Right hindlimb (tissue), 1 donor: ENCODE measurements at places on chromosomes 13 and 19.

GRCh38 chr13:63287926-63288325, 1872.3 kb upstream of the PCDH20 start:
- DNase-seq = no peak

GRCh38 chr13:113545455-113545930, 39.1 kb upstream of the TFDP1 start:
- peak; percentile 63 for DNase-seq

- DNase-seq = peak; percentile 24
These were observed 8.7 kb upstream of the IGFL3 start for GRCh38 chr19:46133101-46133627.

DNA sequence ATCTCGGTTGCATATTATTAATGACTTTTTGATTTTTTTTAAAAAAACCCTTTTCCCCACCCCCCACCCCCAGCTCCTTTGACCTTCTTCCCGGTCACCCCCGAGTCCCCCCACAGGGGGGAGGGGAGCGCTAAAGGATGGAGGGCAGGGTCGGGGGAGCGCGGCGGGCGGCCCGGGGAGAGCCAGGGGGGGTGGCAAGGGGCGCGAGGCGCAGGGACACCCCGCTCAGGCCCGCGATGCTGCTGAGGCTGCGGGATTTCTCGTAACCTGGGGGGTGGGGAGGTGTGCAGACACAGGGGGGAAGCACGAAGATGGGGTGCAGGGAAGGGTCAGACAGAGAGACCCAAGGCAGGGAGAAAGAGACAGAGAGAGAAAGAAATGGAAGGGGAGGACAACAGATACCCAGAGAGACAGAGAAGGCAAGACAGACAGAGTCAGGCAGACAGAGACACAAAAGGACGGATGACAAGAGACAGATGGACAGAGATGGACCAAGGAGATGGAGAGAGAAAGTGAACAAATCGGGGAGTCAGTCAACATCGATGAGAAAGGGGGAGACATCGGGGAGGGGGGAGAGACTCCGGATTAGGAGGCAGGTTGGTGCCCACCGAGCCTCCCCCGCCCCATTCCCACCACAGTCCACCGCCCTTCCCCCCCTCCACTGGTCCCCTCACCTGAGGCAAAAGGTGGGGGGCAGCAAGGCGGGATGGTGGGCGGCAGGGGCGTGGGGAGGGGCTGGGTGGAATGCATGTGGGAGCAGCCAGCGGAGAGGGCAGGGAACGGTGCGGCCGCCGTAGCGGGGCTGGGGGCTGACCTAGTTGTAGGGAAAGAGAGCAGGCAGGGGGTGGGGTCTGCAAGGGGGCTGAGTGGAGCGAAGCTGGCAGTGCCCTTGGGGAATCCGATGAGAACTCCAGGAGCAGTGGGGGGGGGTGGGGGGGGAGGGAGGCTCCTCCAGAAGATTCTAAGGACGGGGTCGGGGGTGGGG, 14.2 kb downstream of the KCNC3 start:
- no peak for DNase-seq

DNA sequence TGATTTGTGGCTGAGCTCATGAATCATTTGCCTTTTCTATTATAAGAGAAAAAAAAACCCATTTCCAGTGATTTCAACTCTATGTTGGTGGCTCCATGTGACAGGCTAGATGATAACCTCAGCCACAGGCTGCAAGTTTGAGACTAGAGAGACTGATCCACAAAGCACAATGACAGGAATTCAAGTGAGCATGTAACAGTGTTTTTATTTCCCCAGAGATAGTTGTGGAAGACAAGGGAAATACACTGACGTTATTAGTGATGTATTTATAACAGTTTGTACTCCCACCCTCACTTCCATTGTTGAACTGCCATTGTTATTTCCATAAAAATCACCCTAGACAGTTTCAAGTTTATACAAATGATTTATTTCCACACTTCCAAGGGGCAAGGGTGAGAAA, 27.9 kb upstream of the EDNRB start:
- no peak for DNase-seq

DNA sequence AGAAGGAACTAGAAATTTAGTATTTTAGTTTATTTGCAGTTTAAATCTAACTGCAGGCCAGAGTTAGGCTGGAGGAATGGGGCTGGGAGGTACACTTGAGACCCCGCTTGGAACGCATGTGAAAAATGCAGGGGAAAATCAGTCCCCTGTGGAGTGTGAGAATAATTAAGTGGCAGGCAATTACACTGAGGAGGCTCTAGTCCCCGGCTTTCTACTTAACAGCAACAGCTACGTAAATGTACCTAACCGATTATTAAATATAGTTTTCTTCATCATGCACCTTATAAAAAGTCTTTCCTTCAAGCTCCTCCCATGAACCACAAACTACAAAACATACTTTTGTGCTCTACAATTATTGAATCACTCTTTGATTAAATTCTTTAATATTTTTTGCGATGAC, 804 bp downstream of the ZNF708 start:
- no peak for DNase-seq

- no peak for DNase-seq
These were observed 14.8 kb downstream of the FUT6 start for GRCh38 chr19:5824751-5825150.

DNA sequence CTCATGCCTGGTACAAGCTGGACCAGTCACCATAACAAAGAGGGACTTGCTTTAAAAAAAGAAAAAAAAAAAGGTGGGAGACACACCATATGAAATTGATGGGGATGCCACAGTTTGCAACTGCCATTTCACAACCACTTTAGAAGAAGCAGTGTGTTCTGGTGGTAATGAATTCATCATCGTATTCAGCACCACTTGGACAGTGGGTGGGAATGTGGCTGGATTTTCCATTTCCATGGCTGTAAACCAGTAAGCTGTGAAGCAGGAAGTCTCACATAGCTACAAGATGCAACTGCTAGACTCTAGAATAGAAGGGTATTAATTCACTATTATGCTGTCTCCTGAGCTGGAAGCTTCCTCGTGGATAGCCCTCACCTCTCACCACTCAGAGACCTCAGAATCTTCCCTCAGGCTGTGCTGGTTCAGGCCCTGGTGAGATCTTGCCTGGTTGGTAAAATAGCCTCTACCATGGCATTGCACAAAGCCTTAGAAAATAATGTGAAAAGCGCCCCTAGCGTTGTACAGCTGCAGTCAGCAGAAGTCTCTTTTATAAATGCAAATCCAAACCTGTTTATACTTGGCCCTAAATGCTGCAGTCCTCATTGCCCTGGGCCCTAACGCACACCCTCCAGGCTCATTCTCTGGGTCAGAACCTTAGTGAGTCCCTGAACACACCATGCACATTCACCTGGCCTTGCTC, 150.7 kb downstream of the KCTD15 start:
- no peak for DNase-seq

DNA sequence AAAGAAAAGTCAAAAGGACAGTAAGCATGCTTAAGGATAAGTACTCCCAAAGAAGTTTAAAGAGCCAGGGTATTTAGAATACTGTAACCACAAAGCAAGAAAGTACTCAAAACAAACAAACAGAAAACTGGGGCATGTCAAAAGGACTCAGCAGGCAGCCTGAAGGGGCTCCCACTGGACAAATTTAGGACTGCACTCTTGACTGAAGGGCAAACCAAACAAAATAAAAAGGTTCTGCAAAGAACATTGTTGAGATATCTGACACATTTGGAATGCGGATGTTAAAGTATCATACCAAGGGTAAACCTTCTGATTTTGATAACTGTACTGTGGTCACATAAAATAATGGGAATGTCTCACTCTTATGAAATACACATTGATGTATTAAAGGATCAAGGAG, 157.4 kb downstream of the TNFSF13B start:
- no peak for DNase-seq

DNA sequence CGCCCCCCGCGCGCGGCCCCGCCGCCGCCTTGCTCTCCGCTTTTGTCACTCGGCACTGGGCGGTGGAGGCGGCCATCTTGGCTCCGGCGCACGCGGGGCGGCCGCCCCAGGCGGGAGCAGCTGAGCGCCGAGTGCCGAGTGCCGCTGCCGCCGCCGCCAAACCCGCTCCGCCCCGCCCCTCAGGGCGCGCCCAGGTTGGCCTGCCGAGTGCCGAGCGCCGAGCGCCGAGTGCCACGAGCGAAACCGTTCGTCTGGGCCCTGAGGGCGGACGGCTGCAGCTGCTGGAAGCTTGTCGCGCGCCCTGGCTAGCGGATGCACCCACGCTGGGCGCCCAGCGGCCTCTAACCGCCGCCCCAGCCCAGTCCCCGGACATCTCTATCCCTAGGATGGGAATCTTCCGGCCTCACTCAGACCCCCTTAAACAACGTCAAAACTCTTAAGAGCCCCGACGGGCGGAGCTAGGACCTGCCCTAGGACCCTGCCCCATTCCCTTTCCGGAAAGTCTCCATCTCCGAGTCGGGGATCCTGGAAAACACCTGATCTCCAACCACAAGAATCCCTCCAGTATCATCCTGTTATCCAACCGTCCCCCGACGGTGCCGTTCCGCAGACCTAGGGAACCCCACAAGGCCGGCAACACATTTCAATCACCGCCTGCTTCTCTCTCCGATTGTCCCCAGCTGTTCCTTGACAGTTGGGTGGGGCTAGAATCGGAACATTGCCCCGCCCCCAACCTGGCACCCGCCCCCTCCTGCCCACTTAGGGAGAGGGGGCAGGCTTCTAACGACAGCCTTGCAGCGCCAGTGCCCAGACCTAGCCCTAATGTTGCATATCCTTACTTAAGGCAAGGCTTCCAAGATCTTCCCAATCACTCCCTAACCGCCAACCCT, 14.1 kb upstream of the AKAP8L start:
- peak; percentile 95 for DNase-seq

DNA sequence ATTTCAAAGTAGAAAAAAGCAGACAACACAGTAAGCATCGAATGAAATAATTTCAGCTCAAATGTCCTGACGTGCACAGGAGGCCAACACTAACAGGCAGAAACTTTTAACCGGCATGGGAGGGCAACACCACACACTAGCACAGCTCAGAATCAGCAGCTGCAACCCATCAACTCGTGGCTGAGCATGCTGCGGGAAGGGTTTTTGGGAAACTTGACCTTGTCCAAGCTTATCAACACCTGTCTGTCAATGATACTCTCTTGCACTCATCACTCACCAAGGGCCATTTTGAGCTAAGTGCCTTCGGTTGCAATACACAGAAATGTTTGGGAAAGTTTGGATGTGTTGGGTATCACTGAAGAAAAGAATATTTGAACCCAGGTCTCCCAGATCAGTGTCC, 483.7 kb downstream of the TSHZ3 start:
- no peak for DNase-seq

DNA sequence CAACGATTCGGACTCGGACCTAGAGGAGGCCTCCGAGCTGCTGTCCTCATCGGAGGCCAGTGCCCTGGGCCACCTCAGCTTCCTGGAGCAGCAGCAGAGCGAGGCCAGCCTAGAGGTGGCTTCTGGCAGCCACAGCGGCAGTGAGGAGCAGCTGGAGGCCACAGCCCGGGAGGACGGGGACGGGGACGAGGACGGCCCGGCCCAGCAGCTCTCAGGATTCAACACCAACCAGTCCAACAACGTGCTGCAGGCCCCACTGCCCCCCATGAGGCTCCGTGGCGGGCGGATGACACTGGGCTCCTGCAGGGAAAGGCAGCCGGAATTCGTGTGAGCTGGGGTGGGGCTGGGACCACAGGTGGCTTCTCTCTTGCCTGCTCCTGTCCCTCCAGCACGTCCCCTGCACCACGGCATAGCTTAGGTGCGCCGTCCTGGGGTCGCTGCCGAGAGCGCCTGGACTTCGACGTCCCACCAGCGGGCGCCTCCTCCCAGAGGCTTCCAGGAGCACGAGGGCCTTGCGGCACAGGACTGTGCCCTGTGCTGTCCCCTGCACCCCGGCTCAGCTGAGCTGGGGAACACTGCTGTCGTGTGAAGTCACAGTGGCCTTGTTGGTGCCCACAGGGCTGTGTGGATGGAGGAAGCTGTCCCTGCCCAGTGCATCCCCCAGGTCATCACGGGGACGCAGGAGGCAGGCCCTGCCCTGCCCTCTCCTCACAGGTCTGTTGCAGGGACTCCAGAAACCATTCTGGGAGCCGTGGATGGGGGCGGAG, 9.3 kb downstream of the POLR2E start:
- no peak for DNase-seq

DNA sequence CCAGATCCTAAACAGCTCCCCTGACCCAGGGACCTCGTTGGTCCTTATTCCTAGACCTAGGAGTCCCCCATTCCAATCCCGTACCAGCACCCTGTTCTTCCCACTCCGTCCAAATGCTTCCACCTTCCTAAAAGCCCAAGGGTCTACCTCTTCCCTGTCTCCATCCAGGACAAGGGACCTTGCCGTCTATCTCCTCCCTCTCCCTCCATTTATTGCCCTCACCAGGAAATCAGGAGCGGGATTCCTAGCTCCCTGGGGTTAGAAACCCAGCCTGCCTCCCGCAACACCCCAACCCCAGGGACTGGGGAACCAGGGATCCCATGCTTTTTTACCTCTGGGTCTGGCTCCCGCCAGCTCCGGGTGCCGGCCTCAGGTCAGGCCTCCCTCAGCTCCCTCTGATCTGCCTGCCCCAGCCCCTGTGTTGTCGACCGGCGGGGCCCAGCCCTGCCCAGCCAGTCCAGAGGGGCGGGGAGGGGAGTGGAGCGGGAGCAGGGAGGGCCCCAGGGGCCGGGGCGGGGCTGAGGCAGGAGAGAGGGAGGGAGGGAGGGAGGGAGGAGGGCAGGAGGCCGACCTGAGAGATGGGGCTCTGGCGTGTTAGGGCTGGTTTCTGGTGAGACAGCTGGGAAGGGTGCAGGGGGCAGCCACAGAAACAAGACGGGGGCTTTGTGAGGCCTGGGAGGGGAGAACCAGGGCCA, at the start of gene B3GNT8:
Gene B3GNT8, minus strand, starts transcription at position 423 of the 695 bp plus-strand sequence. CDS start 596 bp downstream, outside the sequence.
- DNase-seq = peak; percentile 83

GRCh38 chr13:95677564-95678266, 776 bp downstream of the DNAJC3 start:
- peak; percentile 22 for DNase-seq

- no peak for DNase-seq
These were observed 221.8 kb downstream of the OLFM4 start for GRCh38 chr13:53250272-53250875.

- DNase-seq = no peak
These were observed 25.2 kb upstream of the PDCD5 start for GRCh38 chr19:32555786-32556185.

DNA sequence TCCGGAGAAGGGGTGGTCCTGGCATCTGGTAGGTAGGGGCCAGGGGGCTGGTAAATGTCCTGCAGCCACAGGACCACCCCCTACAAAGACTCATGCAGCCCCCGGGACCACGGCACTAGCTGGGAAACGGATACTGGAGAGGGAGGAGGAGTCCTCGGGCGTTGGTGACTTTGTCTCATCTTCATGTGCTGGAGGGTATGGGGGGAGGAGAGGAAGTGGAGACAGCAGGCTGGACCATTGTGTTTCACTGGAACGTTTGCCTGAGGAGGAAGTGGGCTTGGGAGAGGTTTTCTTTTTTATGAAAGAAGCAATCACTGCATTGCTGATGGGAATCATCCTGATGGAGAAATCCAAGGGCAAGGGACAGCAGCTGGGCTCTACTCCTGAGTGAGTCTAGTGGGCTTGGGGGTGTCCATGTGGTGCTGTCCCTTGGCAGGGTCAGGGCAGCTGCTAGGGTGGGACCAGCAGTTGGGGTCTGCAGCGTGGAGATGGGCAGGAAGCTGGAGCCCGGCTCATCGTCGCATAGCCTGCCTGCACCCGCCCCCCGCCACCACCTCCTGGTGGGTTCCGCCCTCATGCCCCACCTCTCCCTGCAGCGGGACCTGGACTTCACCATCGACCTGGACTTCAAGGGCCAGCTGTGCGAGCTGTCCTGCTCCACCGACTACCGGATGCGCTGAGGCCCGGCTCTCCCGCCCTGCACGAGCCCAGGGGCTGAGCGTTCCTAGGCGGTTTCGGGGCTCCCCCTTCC, 1.7 kb upstream of the ADM5 start:
- DNase-seq = peak; percentile 43

GRCh38 chr13:43629691-43630480, 156.9 kb downstream of the ENOX1 start:
- DNase-seq = no peak
